ENCODE measurements at places on chromosomes 12 and 14. TPM values are rescaled to one million over a fixed set of nuclear protein-coding genes. Genes with fewer than 3 reads are reported as not detected.

The CIT gene
- total RNA-seq = 50.9 TPM

DNA sequence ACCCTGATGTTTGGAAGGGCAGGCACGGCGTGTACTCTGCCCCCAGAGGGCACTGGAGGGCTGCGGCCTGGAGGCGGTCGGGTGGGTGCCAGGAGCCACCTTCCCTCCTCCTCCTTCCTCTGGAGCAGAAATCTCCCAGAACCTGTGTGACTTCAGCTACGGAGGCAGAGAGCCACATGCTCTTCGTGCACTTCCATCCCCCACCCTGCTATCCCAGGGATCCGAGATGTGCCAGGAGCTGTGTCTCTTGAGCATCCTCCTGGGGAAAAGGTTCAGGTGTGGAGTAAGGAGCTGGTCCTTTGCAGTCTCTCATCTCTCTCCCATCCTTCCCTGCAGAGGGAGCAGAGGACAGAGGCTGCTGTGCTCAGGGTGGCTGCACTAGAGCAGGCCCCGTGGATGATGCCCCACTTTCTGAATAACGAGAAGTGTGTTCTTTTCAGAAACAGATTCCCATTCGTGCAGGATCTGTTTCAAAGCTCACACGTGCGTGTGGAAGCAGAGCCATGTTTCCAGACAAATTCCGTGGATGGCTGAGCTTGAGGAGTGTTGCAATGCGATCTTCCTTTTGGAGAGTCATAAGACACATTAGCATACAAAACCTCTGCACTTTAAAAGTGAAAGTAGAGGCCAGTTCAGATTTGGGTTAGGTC lies 162.9 kb downstream of the ADGRD1 start:
- H3K36me3 ChIP-seq = no peaks in the 10 kb centered on the region
- H3K27ac ChIP-seq = no peak overlapping the region
- DNase-seq = no peak
- H3K4me3 ChIP-seq = no peak overlapping the region
- H3K27me3 ChIP-seq = peaks cover 6% of the 10 kb centered on the region

DNA sequence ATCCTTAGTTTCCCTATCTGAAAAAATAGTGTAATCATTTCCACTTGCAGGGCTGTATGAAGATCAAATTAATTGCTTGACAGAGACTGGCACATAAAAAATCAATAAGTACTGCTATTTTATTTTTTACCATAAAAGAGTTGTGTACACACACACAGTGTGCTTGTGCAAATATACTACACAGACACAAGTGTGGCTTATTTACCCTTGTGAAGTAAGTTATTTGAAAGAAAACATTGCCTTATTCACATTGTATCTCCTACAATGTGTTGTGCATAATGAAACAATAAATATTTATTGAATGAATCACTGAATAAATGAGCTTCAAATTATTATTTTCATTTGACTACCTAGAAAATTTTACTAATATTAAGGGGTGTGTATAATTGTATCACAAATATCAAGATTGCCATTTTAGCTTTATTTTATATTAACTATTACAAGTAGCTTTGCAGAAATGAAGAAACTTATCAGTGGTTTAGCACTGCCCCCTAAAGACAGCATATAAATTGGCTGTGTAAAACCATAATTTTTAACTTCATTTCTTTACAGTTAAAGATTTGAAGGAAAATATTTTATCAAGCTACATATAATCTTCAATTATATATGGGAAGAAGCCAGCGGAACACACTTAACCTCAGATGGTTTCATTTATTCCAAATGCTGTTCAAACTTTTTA lies 11.3 kb downstream of the GARIN6 start:
- H3K36me3 ChIP-seq = no peaks in the 10 kb centered on the region
- H3K27ac ChIP-seq = no peak overlapping the region
- no peaks in the 10 kb centered on the region for H3K27me3 ChIP-seq
- H3K4me3 ChIP-seq = no peak overlapping the region
- H3K4me1 ChIP-seq = no peaks in the 10 kb centered on the region
- no peak for DNase-seq

- no peak for DNase-seq
- H3K27ac ChIP-seq = no peak overlapping the region
- no peaks in the 10 kb centered on the region for H3K36me3 ChIP-seq
- no peak overlapping the region for H3K4me3 ChIP-seq
Measured at GRCh38 chr12:121128908-121129810, 3.5 kb upstream of the P2RX7 start.

The RAD52 gene
- 28.3 TPM for total RNA-seq
